ENCODE measurements at places on chromosomes 11 and 22.

GRCh38 chr11:83979593-83979992, 693.4 kb upstream of the CCDC90B start:
- no peak for DNase-seq

GRCh38 chr22:37419969-37420685, 7.2 kb downstream of the ELFN2 start:
- DNase-seq: no peak

DNA sequence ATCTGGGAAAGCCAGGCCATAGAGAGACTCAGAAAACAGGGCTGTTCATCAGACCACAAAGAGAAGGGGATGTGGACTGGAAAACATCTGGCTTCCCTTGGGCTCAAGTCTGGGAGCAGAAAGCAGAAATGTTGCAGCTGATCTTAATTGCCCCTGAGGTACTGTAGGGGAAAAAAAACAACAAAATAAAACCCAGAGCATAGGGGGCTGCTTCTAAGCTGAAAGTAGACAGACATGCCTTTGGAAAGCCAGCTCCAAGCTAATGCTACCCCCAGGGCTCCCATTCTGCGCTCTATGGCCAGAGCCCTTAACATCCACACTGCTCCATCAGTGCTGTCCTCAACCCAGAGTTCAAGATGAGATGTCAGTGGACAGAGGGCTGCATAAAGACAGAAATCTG, 2.0 kb upstream of the PACSIN3 start:
- no peak for DNase-seq

DNA sequence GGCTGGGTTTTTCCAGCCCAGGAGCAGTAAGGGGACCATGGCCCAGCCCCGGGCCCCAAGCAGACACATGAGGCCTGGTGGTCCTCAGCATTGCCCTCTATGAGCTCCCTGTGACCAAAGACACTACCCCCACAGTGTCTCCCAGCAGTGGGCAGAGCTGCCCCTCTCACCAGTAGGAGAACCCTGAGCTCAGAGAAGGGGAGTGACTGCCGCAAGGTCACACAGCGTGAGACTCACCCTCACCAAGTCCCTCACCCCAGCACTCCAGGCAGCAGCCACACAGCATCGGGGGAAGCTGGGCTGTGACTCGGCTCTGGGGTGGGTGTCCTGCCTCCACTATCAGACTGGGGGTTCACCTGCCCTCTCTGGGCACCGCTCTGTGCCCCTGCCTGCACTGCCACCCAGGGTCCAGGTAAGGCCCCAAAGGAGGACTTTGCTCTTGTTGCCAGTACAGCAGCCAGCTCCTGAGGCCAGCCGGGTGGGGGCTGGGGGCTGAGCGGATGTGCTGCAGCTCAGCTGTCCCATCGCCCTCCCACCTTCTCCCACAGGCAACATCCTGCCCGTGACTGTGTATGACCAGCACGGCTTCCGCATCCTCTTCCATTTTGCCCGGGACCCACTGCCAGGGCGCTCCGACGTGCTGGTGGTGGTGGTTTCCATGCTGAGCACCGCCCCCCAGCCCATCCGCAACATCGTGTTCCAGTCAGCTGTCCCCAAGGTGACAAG, 7.9 kb upstream of the SH3BP1 start:
- DNase-seq: no peak

- no peak for DNase-seq
These were observed 728.0 kb upstream of the TENM4 start for GRCh38 chr11:80168796-80169195.

- DNase-seq: no peak
These were observed 555.9 kb downstream of the MIAT start for GRCh38 chr22:27213294-27213693.

Data from effector memory CD4-positive, alpha-beta T cell (primary cell).